ENCODE measurements at places on chromosomes 6 and 20. TPM values are rescaled to one million over a fixed set of nuclear protein-coding genes. Genes with fewer than 3 reads are reported as not detected.

SLC17A2 gene
- polyA plus RNA-seq = not detected

DNA sequence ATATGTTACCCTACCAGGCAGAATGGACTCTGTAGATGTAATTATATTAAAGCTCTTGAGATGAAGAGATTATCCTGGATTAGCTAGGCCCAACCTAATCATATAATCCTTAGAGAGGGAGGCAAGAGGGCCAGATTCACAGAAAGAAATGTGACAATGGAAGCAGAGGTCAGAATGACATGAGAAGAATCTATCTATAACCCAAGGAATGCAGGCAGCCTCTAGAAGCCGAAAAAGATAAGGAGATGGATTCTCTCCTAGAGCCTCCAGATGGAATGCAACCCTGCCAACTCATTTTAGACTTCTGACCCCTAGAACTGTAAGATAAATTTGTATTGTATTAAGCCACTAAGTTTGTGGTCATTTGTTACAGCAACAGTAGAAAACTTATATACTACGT, 12.3 kb downstream of the PXT1 start:
- no peak for DNase-seq

DNA sequence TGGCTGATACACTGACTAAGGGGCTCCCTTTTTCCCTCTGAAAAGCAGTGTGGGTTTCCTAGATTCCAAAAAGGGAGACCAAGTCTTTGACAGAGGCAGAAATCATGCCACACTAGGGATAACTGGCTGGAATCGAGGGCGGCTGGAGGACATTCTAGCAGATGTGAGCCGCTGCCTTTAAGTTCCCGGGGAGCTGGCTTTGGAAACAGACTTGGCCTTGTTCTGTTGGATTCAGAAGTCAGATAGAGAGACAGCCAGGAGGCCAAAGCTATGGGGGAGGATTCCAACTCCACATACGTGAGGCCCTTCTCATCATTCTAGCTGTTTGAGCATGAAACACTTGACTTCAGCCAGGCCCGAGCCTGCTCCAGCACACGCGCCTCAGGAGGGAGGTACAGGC, 109.9 kb upstream of the FOXC1 start:
- DNase-seq = no peak

DNA sequence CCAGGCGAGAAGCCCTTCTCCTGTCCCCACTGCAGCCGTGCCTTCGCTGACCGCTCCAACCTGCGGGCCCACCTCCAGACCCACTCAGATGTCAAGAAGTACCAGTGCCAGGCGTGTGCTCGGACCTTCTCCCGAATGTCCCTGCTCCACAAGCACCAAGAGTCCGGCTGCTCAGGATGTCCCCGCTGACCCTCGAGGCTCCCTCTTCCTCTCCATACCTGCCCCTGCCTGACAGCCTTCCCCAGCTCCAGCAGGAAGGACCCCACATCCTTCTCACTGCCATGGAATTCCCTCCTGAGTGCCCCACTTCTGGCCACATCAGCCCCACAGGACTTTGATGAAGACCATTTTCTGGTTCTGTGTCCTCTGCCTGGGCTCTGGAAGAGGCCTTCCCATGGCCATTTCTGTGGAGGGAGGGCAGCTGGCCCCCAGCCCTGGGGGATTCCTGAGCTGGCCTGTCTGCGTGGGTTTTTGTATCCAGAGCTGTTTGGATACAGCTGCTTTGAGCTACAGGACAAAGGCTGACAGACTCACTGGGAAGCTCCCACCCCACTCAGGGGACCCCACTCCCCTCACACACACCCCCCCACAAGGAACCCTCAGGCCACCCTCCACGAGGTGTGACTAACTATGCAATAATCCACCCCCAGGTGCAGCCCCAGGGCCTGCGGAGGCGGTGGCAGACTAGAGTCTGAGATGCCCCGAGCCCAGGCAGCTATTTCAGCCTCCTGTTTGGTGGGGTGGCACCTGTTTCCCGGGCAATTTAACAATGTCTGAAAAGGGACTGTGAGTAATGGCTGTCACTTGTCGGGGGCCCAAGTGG, 5.3 kb downstream of the SNAI1 start:
- DNase-seq = no peak

DNA sequence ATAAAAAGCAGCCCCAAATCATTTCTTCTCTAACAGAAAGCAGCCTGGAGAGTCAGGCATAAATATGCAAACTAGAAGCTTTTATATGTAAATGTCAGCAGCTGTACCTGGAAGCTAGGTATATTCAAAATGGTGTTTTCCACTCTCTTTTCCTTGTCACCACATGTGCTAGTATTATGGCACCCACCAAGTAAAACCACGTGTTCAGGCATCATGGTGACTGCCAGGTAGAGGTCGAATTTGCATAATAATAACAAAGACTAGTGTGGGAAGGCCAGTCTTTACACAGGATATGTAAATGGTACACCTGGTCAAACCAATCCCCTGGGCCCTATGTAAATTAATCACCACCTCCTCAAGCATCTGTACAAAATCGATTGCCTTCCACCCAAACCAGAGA, 124.0 kb downstream of the MMUT start:
- no peak for DNase-seq

DNA sequence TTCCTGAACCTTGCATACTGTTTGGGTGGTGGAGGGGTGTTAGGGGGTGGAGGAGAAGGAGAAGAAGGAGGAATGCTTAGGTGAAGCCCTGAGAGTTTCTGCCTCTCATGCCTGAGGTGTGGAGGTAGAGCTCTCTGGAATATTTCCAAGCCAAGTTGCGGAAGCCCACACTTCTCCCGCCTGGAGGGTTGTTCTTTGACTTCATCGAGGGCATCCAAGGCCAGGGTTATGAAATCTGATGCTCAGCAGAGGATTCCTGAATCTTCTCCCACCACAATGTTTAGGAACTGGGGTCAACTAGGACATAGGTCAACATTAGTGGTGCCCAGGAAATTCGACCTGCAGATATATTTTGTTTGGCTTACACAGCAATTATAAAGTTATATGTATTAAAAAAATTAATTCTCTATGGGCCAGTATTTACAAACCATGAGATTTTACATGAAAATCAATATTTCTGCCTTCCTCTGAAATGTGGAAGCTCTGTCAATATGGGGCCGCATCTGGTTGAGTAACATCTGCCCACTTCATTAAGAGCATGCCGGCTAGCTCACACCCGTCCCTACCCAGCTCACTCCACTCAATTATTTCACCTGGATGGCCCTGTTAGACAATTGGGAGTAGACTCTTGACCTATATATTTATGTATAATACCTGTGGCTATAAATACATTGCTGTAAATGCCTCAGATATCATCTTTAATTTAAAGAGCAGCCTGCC, 257.1 kb upstream of the ZFP64 start:
- DNase-seq = no peak

- DNase-seq = no peak
Measured at GRCh38 chr20:59043698-59044097, 1.1 kb upstream of the PRELID3B start.

GRCh38 chr6:78594668-78595066, 272.7 kb upstream of the IRAK1BP1 start:
- no peak for DNase-seq

IDH3B gene
- 97.4 TPM for polyA plus RNA-seq

- peak; percentile 97 for DNase-seq
Measured at GRCh38 chr6:53734473-53735299, 60.1 kb upstream of the LRRC1 start.

GRCh38 chr6:54267798-54268197, 40.4 kb upstream of the TINAG start:
- no peak for DNase-seq

EMILIN3 gene
- 0.03 TPM for polyA plus RNA-seq

GRCh38 chr6:100163035-100163434, 169.0 kb upstream of the MCHR2 start:
- no peak for DNase-seq

DNA sequence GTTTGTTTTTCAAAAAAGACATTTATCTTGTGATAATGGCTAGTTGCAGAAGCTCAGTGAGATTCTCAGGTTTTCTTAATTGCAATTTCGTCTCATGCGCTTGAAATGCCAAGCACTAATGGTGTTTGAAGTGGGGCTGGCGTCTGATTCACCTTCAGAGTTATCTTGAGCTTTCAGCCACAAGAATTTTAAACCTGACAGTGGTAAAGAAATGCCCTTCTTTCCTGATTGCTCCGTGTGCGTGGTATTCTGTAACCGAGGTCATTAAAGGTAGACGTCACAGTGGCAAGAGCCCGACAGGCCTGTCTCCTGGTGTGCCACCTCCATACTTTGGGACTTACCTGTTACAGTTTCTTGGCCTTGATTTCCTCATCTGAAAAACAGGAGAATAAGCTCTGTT, 126.5 kb upstream of the QKI start:
- DNase-seq = no peak

OR2H2 gene
- polyA plus RNA-seq = not detected

DNA sequence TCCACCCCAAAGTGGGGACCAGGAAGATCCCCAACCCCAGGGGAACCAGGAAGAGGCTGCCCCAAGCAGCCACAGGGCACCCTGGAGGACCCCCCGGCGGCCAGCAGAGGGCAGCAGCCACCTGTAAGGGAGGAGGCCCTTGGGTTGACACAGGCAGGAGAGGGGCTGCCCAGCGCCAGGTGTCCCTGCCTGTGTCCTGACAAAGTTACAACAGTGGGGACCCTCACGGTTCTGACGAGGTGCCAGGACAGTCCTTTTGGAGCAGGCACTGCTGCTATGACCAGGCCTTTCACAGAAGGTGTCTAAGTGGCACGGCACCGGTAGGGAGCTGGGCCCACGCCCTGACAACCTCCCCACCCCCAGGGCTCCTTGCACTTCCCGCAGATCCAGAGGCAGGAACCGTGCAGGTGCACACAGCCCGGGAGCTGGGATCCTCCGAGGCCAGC, 176.7 kb downstream of the BMP7 start:
- DNase-seq = peak; percentile 19

GRM4 gene
- 0.03 TPM for polyA plus RNA-seq

GRCh38 chr6:39221779-39222641, 7.3 kb downstream of the KCNK5 start:
- DNase-seq = no peak

DNA sequence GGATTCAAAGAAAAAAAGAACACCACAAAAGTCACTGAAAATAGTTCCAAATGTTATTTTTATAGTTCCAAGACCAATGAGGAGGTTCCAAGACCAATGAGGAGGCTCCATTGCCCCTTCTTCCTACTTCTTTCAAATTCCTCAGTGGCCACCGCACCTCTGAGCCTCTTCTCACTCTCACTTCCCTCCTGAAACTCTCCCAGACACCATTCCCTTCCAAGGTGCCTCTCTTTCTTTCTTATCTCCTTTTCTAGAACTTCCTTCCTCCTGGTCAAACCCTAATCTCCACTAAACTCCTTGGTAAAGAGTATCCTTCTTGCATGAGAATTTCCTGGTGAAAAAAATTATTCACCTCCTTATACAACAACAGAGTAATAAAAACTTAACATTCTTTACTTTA, 20.4 kb upstream of the MCUR1 start:
- no peak for DNase-seq

DNA sequence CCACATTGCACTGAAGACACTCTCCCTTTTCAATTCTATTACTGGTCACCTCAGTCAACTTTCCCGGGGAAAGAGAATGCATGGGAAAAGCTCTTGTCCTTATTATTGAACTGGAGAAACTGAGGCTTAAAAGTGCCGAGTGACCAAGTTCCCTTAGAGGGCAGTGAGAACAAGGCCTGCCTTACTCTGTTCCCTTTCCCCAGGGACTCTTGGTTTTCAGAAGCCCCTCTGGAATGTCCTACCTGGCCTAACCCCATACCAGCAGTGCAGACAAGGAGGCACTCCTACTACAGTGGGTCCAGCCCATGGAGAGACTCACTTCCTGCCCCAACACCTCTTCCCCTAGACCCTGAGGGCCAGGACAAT, 6.1 kb downstream of the SRXN1 start:
- no peak for DNase-seq

DNA sequence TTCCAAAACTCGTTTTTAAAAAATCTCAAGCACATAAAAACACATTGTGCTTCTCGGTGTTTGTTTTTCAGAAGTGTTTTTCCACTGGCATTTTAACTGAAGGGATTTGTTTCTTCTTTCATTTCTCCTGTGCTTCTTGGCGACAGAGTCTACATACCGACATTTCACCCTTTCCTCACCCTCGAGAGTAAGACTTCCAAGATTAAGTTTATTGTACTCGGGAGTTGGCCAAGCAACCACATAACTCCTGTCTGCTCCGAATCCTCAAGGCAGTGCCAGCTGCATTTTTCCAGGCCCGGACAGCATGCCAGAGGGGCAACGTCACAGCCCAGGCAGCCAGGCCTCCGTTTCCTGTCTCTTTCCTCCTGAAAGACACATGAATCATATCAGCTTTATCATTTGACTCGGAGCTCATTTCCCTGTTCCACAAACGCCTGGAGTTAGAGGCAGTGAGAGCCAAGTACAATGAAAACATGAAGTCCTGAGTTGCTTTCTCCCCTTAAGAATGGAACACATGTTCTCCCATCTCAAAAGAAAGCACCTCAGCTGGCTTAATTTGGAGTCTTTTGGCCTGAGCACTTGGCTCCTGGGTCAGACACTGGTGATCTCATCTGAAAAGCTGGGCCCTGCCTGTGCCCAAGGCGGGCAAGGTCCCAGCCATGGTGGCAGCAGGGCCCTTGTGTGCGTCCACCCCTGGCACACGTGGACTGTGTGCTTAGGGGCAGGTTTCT, 23.2 kb upstream of the FAM50B start:
- peak; percentile 97 for DNase-seq

GRCh38 chr20:8849990-8850389, 218.9 kb upstream of the PLCB4 start:
- DNase-seq = no peak

DNA sequence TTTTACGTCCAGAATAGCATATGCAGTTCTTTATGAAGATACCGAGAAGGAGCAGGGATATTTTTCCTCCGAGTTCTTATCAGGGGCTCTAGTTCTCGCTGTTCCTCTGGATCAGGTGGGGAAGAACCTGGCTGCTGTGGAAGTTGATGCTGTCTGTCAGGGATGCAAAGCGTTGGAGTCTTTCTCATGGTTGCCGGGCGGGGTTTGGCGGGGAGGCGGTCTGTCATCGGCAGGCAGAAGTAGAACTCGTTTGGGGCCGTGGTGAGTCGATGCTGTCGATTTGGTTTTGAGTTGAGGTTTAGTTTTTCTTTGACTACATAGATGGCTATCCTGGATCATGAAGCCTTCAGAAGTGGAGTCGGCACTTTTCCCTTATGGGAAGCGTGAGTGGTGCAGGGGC, 691.2 kb downstream of the QKI start:
- DNase-seq = no peak

ADAM33 gene
- not detected for polyA plus RNA-seq

FAM209B gene
- 0.40 TPM for polyA plus RNA-seq

DNA sequence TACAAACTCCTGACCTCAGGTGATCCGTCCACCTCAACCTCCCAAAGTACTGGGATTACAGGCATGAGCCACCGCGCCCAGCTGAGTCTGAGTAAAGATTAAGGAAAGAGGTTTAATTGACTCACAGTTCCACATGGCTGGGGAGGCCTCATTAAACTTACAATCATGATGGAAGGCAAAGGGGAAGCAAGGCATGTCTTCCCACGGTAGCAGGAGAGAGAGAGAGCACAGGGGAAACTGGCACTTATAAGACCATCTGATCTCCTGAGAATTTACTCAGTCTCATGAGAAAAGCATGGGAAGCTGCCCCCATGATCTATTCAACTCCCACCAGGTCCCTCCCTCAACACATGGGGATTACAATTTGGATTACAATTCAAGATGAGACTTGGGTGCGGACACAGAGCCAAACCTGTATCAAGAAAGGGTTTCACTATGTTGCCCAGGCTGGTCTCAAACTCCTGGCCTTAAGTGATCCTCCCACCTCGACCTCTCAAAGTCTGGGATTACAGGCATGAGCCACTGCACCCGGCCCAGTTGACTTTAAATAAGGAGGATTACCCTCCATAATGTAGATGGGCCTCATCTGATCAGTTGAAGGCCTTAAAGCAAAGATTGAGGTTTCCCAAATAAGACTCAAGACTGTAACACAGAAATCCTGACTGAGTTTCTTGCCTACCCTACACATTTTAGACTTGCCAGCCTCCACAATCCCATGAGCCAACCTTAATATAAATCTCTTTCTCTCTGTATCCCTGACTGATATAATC, 13.1 kb upstream of the PEX7 start:
- DNase-seq = no peak

Data from foreskin keratinocyte (primary cell).